ENCODE measurements at places on chromosomes 6 and 20.

DNA sequence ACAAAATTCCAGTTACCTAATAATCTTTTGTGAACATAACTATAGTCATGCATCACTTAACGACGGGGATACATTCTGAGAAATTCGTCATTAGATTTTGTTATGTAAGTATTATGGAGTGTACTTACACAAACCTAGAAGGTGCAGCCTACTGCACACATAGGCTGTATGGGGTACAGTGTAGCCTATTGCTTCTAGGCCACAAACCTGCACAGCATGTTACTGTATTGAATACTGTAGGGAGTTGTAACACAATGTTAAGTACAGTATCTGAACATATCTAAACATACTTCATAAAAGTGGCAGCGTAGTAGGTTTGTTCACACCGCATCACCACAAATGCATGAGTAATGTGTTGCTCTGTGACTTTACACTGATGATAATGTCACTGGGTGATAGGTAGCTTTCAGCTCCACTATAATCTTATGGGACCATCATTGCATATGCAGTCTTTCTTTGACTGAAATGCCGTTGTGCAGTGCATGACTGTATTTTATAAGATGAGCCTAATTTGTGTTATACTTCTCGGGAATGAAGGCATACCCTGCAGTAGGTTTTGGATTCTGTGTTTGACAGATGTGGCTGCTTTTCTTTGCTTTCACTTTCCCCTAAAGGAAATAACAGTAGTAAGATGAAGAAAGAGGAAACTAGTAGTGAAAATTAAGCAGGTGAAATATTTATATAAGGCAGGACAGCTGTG, 365.6 kb downstream of the FARS2 start:
- DNase-seq: no peak

DNA sequence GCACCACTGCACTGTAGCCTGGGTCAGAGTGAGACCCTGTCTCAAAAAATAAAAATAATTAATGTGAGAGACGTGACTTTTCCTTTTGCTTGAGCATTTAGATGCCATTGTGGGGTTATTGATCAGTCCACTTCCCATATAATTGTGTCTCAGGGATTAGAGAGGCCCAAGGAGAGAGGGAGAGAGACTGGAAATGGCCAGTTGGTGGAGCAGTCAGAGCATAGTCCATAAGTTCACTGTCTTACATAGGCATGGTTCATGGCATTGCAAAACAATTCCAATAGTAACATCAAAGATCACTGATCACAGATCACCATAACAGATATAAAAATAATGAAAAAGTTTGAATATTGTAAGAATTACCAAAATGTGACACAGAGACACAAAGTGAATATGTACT, 15.2 kb upstream of the SDHAF4 start:
- DNase-seq: no peak

DNA sequence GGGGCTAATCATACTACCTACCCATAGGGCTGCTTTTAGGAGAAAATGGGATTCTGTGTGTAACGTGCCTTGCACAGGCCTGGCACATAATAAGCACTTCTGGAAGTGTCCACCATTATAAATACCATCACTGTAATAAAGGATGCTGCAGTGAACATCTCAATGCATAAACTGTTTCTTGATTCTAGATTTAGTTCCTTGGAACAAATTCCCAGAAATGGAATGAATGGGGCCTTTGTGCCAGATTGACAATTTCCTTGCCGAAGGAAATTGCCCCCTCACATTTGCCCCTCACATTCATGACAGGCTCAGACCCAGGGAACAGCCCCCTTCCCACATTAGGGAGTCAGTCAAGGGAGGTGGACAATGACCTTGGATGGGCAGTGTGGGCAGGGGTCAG, 29.2 kb downstream of the BPIFB4 start:
- no peak for DNase-seq

DNA sequence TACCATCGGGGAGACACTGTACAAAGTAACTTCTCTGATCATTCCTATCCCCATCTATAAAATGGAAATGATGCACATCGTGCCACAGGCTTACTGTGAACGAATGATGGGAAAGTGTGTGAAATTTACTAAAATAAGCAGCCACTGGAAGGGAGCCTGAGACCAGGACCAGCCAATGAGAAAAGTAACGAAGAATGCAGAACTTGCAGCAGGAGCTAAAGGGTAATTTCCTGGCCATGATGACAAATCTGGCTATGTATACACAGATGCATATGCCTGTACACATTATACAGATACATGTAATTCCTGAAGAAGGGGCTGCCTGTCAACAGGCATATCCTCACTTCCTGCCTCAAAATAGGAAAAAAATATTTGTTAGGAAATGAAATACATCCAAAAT, 47.4 kb downstream of the GMDS start:
- DNase-seq: no peak

GRCh38 chr6:168024951-168025510, 27.6 kb downstream of the KIF25 start:
- DNase-seq: no peak
